Osteoblast (primary cell): ENCODE measurements at places on chromosomes 2 and 18. TPM values are rescaled to one million over a fixed set of nuclear protein-coding genes. Genes with fewer than 3 reads are reported as not detected.

The CFAP221 gene
- 0.36 and 1.2 TPM in 2 replicates for total RNA-seq

The RTP5 gene
- not detected in 2 replicates for total RNA-seq

The IFIH1 gene
- total RNA-seq: 7.2 and 9.1 TPM in 2 replicates

The MBOAT2 gene
- 54.3 and 56.6 TPM in 2 replicates for total RNA-seq

The NMUR1 gene
- total RNA-seq: under 0.01 TPM in 2 replicates

The HOXD12 gene
- total RNA-seq: not detected in 2 replicates

The MC2R gene
- total RNA-seq: not detected in 2 replicates

The LOXHD1 gene
- not detected in 2 replicates for total RNA-seq

The FOXD4L1 gene
- total RNA-seq: under 0.01 and 0.29 TPM in 2 replicates

The ACTG2 gene
- 0.72 TPM in 1 of 2 replicates, not detected in the other for total RNA-seq

The EML6 gene
- 0.29 and 1.1 TPM in 2 replicates for total RNA-seq

The SERPINB4 gene
- total RNA-seq: 0.29 TPM in 1 of 2 replicates, not detected in the other

The TBR1 gene
- under 0.01 TPM in 1 of 2 replicates, not detected in the other for total RNA-seq

The FEV gene
- total RNA-seq: not detected in 2 replicates

The EPC2 gene
- 27.7 and 29.3 TPM in 2 replicates for total RNA-seq

The HS6ST1 gene
- 16.5 and 18.8 TPM in 2 replicates for total RNA-seq

The ARHGEF33 gene
- total RNA-seq: 0.29 and 0.72 TPM in 2 replicates

The TMEM182 gene
- 1.4 and 2.7 TPM in 2 replicates for total RNA-seq

The SOWAHC gene
- 14.7 and 17.7 TPM in 2 replicates for total RNA-seq

The AMER3 gene
- not detected in 2 replicates for total RNA-seq

The ATOH8 gene
- total RNA-seq: 18.6 and 35.1 TPM in 2 replicates

The PLCD4 gene
- 2.5 and 4.4 TPM in 2 replicates for total RNA-seq

The UGT1A9 gene
- not detected in 2 replicates for total RNA-seq

The DNAH6 gene
- total RNA-seq: under 0.01 and 0.36 TPM in 2 replicates

The MGAT4A gene
- under 0.01 and 0.36 TPM in 2 replicates for total RNA-seq
